Progenitor cell of endocrine pancreas (in vitro differentiated cells): ENCODE measurements at places on chromosomes 6 and 20.
A peak's percentile ranks its signal among the peaks of the same experiment; 100 is the strongest.

DNA sequence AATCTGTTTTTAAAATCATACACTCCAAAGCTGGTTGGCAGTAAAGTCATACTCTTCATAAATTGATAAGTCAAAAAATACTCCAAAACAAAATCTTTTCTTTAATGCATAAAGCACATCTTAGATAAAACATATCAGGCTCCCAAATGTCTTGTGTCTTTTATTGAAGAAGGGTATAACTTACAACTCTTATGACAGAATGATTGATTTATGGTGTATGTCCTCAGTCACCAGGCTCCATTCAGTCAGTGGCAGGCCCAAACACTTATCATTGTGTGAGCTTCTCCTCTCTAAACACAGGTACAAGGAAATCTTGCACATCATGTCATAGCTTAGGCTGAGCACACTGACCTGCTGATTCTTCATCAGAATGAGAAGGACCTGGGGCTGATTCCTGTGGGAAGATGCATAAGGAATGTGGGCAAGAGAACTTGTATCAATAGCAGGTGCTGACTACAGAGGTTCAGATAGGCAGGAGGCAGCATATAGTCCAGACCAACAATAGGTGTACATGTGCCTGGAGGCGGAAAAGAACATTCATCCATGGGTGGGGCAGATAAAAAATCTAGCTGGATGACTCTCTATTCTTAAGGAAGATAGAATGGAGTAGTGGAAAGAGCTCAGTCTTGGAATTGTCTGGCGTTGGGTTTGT is 1.9 kb downstream of the CALHM5 start:
- no peak for DNase-seq

DNA sequence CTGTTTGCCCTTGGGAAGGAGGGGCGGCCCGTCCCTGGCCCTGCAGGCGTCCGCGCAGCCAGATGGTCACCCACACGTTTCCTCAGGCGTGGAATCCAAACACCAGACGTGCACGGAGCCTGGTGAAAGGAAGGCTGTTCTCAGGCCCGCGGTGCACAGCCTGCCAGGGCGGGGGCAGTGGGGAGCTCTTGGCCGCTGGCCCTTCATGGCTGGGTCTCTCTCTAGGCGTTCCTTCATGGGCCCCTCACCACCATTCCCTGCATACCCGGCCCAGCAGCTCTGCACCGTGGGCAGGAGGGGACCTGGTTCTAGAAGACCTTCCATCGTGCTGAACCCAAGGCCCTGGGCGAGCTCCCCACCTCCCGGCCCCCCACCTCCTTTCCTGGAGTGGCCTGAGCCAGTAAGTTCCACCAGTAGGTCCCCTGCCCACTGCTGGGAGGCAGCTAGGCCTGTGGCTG is 30.4 kb upstream of the SMOC2 start:
- DNase-seq: no peak

- no peak for DNase-seq
Measured at GRCh38 chr20:21708738-21709534, 3.5 kb downstream of the PAX1 start.

DNA sequence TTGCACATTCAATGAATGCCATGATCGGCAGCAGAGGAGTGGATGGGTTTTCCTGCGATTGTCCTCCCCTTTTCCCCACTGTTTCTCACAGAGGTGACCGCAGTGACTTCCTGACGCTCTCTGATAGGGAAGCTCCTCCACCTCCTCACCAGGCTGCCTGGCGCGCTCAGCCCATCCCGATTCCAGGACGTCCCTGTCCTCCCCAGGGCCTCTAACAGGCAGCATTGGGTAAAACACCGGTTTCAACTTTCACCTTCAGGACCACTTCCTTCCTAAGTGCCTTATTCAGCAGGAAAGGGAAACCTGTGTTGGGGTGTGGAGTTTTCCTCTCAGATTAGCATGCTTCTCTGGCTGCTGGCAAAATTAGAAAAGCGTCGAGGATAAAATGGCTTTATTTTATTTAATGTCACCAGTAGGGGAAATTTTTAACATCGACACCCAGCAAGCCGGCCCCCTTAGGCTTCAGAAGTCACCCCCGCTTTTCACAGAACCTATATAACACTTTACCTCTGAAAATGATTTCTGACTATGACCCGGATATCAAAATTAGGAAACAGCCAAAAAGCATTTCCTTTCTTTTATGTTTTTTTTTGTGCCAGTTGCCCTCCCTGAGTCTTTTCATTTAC is 570.4 kb upstream of the GJE1 start:
- DNase-seq: peak; percentile 9

DNA sequence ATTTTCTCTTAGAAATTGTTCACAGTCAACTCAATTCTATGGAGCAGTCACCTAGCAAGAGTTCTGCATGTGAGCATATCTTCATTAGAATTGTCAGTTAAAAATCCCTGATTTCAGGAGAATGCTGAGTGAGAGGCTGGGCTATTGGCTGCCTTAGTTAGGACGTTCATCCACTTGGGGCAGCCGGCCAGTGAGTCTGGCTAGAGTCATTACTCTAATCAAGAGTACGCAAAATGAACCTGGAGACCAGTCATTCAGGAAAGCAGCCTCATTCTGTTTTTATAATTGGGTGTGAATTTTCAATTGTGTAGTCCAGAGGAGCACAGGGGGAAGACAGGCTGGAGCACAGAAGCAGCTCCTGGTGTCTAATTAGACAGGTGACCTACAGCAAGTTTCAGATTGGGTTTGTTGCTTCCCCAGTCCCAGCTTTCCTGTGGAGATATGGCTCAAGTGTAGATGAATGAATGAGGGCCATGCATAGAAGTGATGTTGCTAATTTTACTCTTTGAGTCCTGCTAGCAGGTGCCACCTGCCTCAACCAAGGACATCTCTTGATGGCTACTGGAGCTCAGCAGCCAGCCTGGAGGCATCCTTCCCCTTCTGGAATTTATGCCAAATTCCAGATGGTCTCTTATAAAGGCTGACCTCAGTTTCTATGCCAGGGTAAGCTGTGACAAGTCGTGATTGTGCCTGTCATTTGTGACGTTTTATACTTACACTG is 265.7 kb downstream of the NKAIN2 start:
- DNase-seq: no peak

GRCh38 chr20:59064214-59064722 is 21.7 kb upstream of the PRELID3B start:
- no peak for DNase-seq

DNA sequence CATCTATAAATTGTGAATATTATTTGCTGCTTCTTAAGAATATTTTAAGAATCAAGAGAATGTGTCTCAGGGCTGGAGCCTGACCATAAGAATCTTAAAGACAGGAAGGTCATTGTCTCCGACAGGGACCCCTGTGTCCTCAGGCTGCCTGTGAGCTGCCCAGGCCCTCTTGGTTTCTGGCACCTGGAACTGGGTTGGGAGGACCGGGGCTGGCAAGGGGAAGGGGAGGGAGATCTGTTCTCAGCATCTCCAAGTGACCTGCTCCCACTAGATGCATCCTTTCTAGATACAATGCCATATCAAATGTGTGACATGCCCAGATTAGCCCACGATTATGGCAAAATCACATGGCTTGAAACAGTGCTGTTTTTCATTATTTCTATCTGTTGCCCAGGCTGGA is 110.5 kb downstream of the SCML4 start:
- DNase-seq: no peak

- no peak for DNase-seq
Measured at GRCh38 chr20:60529149-60529548, 570.9 kb downstream of the CDH26 start.

GRCh38 chr20:36861875-36862801 is 13.8 kb upstream of the TLDC2 start:
- no peak for DNase-seq

DNA sequence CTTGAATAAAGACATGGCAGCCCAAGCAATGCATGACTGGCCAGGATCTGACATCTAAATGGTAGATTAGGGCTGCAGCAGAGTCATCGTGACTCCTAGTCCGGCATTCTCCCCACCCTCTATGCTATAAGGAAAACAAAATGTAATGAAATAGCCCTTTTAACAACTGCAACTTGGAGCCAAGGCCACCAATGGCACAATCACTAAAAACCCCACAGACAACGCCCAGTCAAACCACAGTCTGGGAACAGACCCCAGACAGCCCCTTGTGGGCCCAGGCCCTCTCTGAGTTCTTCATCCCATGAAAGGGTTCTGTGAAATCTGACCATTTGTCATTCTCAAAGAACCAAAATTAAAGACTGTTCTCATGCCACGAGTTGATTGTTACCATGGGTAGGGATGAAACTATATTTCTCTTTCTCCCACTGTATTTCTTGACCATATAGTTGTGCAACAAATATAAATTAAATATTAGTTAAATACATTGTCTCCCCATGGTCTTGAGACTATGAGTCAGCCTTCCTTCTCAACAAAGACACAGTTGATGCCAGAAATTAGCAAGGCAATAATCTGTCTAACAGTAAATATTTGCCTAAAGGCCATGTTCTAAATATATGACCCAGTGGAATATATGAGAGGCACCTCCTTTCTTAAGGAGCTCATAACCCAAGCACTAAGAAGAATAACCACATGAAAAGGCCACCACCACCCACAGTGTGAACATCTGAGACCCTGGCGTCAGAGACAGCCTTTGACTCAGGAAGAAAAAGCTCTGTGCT is 85.6 kb upstream of the SSTR4 start:
- DNase-seq: no peak

- DNase-seq: no peak
Measured at GRCh38 chr6:113924312-113924723, 46.6 kb downstream of the HDAC2 start.

DNA sequence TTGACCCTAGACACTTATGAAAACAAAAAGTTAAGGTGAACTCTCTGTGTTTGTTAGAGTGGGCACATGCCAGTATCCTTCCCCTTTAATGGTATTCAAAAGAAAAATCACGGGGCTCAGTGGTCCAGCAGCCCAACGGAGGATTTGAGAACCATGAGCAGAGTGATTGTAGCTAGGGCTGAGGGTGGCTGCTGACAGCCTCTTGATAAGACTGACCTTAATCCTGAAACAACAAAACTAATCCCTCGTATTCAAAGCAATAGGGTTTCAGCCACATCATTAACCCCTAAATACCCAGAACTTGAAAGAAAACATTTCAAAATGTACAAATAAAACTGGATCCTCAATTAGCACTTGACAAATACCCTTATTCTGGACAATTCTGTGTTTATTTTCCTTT is 95.1 kb downstream of the SNAP25 start:
- no peak for DNase-seq

DNA sequence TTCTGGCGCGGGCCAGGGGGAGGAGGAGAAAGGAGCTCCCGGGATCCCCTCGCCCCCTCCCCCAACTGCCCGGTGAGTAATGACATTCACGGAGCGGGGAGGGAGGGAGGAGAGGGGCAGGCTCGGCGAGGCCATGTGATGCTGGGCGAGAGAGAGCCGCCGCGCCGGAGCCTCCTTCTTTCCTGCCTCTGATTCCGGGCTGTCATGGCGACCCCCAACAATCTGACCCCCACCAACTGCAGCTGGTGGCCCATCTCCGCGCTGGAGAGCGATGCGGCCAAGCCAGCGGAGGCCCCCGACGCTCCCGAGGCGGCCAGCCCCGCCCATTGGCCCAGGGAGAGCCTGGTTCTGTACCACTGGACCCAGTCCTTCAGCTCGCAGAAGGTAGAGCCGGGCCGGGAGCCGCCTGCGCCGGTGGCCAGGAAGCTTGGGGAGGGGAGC is at the start of gene GDAP1L1:
Gene GDAP1L1 (plus strand): TSS at position 178 of the 441 bp plus-strand sequence. CDS start 27 bp downstream, at position 205.
- peak; percentile 38 for DNase-seq

DNA sequence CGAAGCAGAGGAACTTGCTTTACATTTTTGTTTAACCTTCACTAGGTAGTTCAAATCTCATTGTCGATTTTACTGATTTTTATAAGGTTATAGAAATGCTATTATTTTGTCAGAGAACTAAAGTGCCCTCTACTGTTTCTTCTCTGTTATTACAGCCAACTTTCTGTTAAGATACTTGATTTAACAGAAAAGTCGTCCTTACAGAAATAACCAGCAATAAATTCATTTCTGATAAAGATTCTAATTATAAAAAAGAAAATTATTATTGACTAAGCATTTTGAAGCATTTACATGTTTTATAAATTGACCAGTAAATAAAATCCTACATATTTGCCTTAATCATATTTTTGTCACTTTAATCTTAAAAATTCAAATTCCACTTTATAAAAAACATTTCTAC is 60.8 kb downstream of the OGFRL1 start:
- DNase-seq: no peak

GRCh38 chr20:13261460-13262301 is 40.6 kb downstream of the ISM1 start:
- peak; percentile 26 for DNase-seq

DNA sequence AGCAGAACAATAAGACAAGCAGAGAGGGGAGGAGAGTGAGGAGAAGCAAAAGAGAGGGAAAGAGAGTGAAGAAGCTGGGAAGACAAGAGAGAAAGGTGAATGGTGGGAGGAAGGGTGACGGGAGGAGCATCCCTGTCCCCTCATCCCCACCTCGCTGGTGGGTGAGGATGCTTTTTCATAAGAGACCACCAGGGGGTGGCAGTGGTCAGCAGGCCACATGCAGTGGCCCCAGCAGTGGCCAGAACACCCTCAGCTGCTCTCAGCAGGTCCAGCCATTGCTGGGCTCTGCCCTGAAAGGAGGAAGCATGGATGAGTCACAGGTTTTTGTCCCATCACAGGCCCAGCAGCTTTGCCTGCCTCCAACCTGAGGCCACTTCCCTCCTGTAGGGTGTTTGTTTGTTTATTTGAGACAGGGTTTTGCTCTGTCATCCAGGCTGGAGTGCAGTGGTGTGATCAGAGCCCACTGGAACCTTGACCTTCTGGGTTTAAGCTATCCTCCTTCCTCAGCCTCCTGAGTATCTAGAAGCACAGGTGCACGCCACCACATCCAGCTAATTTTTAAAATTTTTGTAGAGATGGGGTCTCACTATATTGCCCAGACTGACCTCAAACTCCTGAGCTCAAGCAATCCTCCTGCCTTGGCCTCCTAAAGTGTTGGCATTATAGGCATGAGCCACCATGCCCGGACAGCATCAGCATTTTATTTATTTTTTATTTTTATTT is 24.0 kb downstream of the FGD2 start:
- DNase-seq: peak; percentile 51

DNA sequence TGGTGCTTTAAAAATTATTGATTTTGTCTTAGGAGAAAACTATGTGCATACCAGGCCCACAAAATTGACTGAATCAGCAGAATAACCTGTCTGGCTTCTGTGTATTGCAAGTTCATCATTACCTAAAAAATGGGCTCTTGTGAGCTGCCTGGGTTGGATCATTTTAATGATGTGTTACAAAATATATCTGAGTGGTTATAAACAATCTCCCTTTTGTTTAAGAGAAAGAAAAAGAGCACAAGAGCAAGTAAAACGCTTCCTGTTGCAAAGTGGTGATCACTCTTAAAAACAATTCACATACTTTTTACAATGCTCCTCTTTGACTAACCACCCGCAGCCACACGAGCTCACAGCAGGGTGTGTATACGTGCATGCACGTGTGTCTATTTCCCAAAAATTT is 335.1 kb downstream of the HDGFL1 start:
- DNase-seq: no peak

GRCh38 chr6:52176550-52176949 is 9.6 kb upstream of the IL17A start:
- no peak for DNase-seq
